ENCODE measurements at places on chromosomes 3 and 15.

GRCh38 chr15:60371175-60372051, 26.4 kb downstream of the ANXA2 start:
- DNase-seq: no peak

GRCh38 chr15:69380100-69380725, 33.9 kb upstream of the KIF23 start:
- DNase-seq: no peak

GRCh38 chr3:4689021-4689420, 195.9 kb downstream of the ITPR1 start:
- DNase-seq: no peak

DNA sequence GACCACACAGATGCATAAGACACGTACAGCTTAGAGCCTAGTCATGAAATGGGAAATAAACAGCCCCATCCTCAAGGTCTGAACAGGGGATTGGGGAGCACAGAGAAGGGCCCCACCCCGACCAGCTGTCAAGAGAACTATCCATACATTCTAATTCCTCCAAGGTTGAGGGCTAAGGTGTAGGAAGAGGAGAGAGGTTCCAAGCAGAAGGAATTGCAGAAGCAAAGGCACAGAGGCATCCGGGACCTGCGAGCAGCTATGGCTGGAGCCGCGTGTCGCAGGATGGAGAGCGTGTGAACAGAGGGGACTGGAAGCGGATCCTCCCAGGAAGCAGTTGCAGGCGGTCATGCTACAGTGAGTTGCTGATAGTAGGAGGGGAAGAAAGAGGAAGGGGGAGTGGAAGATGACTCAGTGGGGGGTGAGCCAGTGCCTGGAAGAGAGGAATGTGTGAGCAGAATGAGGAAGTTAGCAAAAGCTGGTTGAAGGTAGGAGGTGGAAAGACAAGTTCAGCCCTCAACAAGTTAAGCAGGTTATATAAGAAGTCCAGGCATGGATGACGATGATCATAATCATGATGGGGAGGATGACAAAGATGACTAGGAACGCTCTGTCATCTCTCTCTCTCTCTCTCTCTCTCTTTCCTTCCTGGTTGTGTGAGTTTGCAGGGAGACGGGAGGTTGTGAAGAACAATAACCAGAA, 89.7 kb downstream of the LIPC start:
- DNase-seq: peak; percentile 91

DNA sequence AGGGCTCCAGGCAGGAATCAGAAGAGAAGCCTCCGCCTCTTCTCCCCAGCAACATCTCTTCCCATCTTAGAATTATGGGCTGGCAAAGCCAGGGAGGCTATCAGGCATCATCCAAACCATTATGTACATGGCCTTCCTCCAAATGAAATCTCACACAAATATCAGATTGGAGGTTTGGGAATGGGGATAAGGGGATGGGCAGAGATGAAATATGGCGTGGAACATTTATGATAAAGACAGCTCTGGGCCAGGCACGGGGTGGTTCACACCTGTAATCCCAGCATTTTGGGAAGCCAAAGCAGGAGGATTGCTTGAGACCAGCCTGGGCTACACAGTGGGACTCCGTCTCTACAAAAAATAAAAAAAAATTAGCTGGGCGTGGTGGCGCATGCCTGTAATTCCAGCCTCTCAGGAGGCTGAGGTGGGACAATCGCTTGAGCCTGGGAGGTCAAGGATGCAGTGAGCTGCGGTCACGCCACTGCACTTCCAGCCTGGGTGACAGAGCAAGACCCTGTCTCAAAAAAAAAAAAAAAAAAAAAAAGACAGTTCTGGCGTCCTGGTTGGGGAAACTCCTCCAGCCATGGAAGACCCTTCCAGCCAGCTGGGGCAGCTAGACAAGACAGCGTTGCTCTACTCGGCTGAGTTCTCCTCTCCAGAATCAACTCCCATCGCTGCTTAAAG, 36.6 kb downstream of the CPN2 start:
- DNase-seq: no peak

GRCh38 chr15:42033214-42033873, 12.5 kb upstream of the PLA2G4E start:
- DNase-seq: no peak

GRCh38 chr3:115520651-115521245, 102.6 kb upstream of the GAP43 start:
- no peak for DNase-seq

- peak; percentile 4 for DNase-seq
These were observed 22.5 kb downstream of the KIF7 start for GRCh38 chr15:89632563-89633430.

GRCh38 chr3:140145528-140145927, 210.5 kb downstream of the CLSTN2 start:
- DNase-seq: no peak

DNA sequence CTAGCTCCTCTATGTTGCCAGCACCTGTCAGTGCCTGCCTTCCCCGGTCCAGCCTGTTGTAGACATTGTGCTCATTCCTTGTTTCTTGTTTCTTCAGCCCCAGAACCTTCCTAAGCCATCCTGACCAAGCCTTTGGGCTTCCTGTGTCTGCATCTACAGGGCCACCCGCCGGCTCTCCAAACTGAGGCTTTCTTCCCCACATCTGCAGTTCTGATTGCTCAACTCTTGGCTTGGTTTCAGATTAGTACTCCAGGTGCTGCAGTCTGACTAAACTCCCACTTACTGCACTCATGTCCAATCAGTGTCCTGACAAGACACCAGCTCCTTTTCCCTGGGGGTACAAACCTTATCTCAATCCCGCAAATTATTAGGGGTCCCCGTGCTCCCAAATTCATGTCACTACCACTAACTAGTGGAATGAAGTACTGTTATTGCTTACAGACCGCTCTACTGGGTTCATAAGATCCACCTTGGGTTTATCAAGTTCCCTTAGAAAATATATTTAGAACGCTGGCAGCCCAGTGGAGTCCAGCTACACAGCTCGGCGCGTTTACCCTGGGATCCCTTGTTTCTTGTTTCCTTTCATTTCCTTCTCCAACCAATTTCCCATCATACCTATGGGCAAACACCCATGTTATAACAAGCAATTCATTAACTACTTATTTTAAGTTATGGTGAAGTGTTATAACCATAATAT, 114.2 kb upstream of the TJP1 start:
- DNase-seq: no peak

DNA sequence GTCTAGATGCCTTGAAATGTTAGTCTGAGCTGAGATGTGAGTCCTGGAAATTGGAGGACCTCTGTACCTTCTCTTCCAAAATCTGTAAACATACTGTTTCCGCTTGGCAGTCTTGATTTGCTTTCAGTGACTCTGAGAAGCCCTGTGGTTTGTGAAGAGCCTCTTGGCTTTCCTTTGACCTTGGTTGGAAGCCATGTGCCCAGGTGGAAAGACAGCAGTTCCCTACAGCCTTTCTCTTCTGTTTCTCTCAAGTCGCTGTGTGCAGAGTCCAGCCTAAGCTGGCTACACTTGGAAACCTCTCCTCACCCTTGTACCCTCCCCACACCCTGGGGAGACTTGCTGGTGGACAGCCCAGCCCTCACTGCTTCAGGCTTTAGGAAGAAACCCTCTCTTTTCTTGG, 129.8 kb upstream of the CTDSPL start:
- no peak for DNase-seq

DNA sequence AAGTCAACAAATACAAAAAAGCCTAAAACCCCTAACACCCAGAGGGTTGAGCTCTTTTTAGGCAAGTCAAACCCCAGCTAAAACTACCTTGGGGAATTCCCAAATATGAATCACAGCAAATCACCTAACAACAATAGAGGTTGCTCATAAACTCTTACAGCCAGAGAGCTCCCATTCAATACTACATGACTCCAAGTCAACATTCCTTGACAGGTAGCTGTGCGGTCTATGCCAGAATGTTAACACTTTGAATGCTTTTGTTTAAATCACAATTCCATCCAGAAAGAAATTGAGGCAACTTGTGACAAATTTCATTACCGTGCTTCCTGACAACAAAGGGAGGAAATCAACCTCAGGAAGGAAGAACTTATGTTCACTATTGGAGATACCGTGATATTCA, 7.5 kb upstream of the UACA start:
- DNase-seq: no peak

DNA sequence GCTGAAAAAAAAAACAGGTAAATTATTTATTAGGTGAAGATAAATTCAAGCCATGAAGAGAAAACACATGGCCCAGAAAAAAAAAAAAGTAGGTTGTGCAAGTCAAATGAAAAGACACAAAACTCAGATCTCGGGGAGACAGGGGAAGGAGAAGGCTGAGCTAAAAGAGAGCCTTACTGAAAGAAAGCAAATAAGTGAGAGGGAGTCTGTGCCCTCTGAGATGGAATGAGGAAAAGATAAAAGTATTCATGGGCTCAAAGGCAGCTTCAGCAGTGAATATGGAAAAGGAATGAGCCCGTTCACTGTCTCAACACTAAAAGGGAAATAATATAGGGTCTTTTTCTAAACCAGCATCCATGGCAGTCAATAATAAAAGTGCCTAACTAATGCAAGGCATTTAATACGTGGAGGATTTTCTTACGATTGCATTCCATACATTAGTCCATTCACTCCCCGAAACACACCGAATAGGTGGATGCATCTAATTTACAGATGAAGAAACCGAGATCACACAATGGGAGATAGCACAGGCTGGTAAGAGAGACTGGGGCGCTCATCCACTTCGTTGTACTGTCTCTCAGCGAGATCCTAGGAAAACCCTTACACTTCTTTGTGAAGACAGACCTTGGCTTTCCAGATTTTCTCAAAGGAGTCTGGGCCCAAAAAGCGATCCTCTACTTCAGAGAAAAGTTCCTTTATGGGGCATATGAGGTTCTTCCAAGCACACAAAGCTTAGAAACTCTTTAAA, 1.1 kb downstream of the TFDP2 start:
- peak; percentile 7 for DNase-seq

DNA sequence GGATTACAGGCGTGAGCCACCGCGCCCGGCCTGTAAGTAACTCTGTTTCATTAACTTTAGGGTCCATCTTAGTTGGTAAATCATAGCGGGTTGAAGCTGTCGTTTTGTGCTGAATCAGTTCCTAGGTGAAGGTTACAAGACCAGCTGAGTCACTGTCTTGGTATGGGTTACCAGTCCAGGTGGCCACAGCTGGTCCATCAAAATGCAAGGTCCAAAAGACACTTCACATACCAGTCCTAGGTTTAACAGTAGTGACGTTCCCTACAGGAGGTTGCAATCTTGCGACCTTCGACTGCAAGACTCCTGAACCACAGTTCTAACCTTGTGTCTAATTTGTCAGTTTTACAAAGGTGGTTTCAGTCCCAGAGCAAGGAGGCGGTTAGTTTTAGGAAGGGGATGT, 160.1 kb upstream of the ATP10A start:
- no peak for DNase-seq

DNA sequence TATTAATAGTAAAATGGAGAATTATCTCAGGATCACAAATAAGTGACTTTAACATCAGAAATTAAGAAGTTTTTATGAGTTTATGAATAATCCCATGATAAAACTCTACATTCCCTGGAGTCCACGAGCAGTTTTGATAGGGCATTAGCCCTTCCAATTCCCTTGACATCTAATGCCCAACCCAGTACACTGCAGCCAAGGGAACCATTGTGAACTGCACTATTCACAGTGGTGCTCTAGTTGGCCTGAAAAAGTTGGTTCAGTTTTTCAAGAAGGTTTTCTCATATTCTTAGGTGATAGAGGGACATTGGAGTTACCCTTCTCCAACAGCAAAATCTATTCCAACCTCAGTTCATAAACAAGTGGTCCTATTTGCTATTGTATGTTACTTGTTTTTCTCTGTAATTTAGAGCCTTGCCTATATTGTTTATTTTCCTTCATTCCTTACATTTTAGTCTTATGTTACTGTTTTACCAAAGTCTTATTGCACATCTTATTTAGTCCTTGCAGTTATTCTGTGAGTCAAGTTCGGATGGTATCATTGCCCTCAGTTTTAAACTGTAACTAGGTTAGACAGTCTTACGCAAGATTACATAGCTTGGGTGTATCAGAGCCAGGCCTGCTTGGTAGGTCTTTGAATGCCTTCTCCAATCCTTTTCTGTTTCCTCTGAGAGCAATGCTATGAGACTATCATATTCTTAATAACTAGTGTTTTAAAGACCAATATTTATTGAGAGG, 57.9 kb upstream of the SAMMSON start:
- no peak for DNase-seq

- no peak for DNase-seq
These were observed 61.7 kb downstream of the XXYLT1 start for GRCh38 chr3:195209083-195209846.

DNA sequence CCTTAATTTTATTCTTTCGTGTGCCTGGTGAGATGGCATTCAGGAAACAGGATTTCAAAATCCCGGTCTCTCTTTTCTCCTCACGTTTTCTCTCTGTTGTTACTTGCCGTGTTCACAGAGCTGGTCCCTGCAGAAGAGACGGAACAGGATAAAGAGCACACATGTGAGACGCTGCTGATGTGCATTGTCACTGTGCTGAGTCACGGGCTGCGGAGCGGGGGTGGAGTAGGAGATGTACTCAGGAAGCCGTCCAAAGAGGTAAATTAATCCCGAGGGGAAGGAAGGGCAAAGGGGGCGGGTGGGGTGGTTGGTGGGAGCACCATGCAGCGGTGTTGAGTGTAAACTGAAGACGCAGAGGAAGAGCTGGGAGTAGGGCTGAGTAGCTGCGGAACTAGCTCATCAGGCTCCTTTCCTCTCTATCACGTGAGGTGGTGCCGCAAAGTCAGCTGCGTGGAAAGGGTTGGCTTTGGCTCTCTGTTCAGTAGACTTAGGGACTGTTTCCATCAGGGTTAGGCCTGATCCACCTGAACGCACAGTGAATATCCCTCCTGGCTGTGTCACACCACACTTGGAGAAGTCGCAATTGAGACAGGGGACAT, 164.8 kb upstream of the BHLHE40 start:
- no peak for DNase-seq

DNA sequence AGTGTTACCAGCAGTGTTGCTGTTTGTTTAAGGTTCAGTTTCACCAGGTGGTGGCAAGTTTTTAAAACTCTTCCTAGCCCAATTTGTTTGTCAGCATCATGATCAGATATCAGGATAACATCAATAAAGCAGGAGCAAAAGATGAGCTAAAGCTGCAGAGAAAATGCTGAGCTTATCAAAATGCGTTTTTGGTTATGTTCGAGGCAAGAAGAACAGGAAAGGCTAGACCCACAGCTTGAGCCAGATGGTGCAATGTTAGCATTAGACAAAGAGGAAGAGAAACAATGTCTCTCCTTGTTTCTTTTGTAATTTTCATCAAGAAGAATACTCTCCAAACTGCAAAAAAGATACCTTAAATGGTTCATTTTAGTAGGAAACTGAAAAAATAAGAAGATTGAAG, 66.2 kb downstream of the THRB start:
- DNase-seq: no peak

DNA sequence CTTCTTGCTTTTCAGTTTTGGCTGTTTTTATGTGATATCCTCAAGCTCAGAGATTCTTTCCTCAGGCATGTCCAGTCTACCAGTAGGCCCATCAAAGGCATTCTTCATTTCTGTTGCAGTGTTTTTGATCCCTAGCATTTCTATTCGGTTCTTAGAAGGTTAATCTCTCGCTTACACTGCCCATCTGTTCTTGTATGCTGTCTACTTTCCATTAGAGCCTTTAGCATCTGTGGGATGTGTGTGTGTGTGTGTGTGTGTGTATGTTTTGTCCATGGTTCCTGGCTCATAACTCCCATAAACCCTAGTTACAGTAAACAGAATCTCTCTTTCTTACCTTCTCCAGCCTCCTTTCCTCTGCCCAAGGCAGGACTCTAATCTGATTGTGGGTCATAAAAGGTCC, 5.1 kb upstream of the SLC22A13 start:
- DNase-seq: no peak
